Frontal cortex (tissue), 4 donors: ENCODE measurements at places on chromosomes 5 and 9. TPM values are rescaled to one million over a fixed set of nuclear protein-coding genes. Genes with fewer than 3 reads are reported as not detected.

Gene DCTN4
- 88.9 TPM for total RNA-seq

Gene PCDHB2
- 13.0 TPM for total RNA-seq

Gene PPIP5K2
- total RNA-seq, result 112 TPM

Gene TMEM232
- total RNA-seq, result 25.7 TPM

Gene OSMR
- total RNA-seq, result 0.82 TPM

Gene LOX
- 3.3 TPM for total RNA-seq

Gene MTMR12
- total RNA-seq, result 16.7 TPM

Gene BTNL8
- not detected for total RNA-seq

Gene SOX30
- under 0.01 TPM for total RNA-seq

Gene PCDHGA12
- total RNA-seq, result 3.7 TPM

Gene PLK2
- total RNA-seq, result 1,139 TPM

Gene TXNDC8
- total RNA-seq, result not detected

Gene COL27A1
- total RNA-seq, result 0.41 TPM

DNA sequence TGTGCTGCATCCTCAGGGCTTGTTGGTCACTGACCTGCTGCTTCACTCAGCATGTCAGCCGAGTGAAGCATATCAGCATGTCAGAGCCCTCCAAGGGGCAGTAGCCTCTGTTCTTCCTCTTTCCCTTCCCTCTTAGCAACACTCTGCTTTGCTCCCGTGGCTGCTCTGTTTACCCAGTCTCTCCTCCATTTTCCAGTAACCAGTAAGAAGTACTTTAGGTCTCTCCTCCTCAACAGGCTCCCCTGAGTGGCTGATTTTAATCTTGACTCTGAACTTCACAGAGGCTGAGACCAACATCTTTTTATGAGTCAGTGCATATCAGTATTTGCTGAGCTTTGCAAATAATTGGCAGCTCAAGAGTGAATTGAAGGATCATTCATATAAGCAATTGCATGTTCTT, 18.6 kb upstream of the ADRB2 start:
- no peak for DNase-seq

GRCh38 chr9:37005517-37006140, 28.4 kb downstream of the PAX5 start:
- no peak for DNase-seq

GRCh38 chr9:23343226-23343625, 482.8 kb downstream of the ELAVL2 start:
- DNase-seq, result no peak

DNA sequence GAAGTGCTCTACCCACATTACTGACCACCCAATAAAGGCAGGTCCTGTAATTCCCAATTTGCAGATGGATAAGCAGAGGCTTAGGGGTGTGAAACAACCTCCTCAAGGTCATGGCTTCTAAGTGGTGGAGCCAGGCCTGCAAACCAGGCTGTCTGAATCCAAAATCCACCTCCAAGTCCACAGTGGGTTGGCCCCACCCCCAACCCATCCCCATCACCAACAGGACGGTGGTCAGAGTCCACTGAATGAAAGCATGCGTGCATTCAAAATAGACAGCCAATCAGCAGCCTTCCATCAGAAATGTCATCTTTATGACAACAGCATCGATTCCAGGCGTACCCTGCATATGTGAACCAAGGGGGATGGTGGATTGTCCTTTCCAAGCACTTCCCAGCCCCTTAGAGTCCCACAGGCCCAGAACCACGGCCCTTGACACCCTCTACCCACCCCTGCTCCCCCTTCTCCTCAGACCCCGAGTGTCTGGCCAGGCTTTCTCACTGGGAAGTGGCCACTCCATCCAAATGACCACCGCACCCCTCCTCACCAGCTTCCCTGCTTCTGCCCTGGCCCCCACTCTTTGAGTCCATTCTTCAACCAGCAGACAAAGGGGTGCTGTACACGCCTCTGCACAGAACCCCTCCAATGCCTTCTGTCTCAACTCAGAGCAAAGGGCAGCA, 133.1 kb downstream of the KCNIP1 start:
- no peak for DNase-seq

DNA sequence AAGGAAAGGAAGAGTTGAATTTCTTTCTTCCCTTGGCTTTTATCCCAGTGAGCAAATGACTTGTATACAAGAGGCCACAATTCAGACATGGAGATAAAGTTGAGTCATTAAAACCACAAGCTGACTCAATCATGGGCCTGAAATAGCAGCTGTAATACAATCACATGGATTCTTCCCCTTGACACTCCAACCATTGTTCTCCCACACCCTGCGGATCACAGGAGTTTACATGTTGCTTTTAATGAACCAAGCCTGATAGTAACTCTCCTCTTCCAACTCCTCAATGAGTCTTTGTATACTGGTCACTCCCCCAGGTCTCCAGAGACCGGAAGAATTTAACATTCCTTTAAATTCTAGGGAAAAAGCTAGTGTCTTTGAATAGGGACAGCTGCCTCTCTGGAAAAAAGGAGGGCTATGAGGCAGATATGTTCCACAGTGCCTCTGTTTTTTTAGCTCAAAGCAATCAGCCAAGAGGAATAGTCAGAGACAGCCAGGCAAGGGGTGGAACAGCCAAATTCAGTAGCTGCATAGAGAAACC, 32.4 kb downstream of the PCDHGC5 start:
- peak; percentile 45 for DNase-seq

GRCh38 chr5:173396311-173396993, 68.2 kb upstream of the STC2 start:
- no peak for DNase-seq

DNA sequence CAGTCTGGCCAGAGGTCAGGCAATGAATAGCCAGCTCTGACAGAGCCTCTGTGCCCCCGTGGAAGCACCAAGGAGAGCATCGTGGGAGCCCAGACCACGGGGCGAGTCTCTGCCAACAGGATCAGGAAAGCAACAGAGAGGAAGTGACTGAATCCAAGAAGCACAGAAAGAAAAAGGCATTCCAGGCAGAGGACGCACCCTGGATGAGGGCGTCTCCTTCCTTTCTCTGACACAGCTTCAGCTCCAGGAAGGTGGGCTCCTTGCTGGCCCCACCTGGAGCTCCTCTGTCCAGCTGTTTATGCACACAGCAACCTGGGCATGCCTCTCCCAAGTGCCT, 16.6 kb downstream of the HK3 start:
- DNase-seq, result no peak

DNA sequence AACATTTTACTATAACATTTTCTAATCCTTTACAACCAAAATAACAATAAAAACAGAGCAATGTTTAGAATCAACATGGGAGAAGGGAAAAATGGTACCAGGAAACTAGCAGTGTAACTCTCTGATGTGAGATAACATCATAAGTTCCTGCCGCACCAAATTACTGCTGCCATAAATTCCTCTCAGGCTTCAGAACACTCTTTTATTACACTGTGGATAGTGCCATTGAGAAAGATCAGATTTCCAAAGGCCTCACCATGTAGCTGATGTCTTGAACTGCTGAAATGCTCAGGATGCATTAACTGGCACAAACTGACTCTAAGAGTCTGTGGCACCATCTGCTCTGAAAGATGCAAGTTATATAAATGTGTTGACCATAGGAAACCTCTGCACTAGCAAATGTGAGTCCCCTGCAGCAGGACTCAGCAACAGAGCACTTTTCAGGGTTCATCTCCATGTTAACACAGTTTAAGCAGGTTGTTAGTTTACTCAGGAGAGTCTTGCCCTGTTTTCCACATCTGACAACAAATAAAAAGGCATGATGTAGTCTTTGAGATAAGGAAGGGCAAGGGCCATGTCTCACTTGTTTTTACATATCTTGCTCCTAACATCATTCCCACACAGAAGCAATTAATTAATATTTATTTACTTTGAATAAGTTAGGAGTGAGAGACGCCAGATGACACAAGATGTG, 218.1 kb downstream of the CETN3 start:
- DNase-seq, result no peak

GRCh38 chr9:93321220-93321610, 130.3 kb upstream of the FAM120A start:
- DNase-seq, result no peak

GRCh38 chr5:53041071-53041692, 52.0 kb downstream of the ITGA2 start:
- no peak for DNase-seq

DNA sequence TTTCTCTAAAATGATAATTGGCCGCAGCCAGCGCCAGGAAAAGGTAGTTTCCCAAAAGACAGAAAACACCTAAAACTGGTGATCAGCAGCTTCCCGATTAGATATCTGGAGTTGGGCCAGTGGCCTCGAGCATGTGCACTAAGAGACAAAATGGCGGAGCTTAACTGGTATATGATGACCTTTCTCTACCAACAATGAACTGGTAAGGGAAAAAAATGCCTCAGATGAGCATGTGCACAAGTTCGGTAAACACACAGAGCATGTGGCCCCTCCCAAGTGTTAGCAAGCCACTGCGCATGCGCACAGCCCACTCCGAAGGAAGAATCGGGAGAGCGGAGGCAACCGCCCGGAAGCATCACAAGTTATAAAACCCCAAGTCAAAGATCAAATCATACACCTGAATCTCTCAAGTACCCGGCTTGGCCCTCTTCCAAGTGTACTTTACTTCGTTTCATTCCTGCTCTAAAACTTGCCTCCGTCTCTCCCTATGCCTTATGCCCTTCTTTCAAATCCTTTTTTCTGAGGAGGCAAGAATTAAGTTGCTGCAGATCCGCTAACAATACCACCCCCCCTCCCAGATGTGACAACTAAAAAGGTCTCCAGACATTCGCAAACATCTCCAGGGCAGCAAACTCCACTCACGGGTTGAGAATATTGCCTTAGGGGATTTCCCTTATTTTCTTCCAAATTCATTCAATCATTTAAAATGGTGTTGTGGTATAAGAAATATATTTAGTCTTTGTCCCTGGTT, 15.0 kb upstream of the PTBP3 start:
- no peak for DNase-seq

DNA sequence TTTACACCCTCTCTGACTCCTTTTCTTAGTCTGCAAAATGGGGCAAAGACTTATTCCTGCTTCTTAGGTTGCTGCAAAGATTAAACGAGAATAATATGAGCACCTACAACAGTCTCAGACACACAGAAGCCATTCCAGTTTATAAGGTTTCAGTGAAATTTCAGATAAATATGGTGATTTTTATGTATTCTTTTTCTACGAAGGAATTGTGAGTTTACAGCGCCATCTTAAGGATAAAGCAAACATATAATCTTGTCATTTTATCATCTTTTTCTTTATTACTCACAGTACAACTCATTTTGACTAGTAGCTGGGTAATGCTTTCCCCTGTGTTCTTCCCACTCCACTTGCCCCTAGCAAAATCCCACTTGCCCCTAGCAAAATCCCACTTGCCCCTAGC, 29.2 kb upstream of the SMC5 start:
- no peak for DNase-seq

DNA sequence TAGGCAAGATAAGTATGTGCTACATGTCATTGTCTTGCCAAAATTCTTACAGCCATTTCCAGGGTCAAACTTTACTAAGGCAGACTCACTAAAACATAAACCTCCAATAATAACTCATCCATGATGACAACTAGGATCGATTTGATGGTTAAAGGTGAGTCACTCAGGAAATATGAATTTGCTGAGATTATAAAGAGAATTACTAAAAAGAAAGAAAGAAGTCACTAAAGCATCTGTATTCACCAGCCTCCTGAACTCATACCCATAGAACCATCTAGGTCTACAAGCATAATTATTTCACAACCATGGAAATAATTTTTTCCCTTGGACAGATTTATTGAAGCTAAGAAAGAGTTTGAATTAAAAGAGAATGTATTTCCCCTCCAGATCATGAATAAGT, 258.6 kb downstream of the TLE1 start:
- no peak for DNase-seq

GRCh38 chr9:19992556-19992955, 203.7 kb upstream of the SLC24A2 start:
- no peak for DNase-seq

DNA sequence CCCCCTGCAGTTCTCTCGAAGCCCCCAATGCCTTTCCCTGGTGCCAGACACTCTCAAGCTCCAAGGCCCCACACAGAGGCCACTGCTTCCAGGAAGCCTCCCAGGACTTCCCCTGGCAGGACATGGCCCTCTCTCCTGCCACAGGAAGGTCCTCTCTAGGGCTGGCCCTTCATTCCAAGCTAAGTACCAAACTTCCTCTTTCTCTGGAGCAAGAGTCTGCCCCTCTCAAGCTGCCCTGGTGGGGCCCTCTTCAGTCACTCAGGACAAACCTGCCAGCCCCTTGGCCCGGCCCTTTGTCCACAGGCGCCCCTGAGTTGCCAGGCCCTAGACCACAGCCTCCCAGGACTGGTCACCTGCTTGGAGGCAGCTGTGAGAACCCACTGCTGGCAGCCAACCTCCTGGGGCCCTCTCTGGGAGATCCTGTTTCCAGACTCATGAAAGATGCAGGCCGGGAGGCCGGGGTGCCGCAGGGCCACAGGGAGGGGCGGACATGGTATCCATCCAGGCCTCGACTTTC, 6.6 kb downstream of the NINJ1 start:
- DNase-seq, result no peak
